ENCODE measurements at places on chromosomes 3 and 15. TPM values are rescaled to one million over a fixed set of nuclear protein-coding genes. Genes with fewer than 3 reads are reported as not detected.

- DNase-seq = peak; percentile 92
Measured at GRCh38 chr15:69140306-69140705, 20.1 kb upstream of the GLCE start.

DNA sequence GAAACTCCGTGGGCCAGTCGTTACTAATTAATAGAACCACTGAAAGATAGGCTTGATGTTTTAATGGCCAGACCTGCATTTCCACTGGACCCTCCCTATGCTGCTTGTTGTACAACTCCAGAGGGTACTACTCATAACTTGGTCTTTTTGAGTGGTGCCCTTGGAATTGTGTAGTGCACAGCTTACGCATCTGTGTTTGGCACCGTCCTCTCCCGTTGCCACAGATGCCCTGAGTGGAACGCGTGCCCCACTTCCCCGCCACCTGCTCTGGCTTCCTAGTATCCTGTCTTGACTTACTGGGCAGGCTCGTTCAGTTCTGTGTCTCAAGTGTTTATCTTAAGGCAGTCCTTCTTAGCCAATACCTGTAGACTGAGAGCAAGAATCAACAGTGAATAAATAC lies 78.7 kb downstream of the USP13 start:
- no peak for DNase-seq

The ZNF197 gene
- total RNA-seq = 14.3 TPM

- DNase-seq = no peak
Measured at GRCh38 chr3:122727766-122728165, 47.1 kb downstream of the PARP14 start.

DNA sequence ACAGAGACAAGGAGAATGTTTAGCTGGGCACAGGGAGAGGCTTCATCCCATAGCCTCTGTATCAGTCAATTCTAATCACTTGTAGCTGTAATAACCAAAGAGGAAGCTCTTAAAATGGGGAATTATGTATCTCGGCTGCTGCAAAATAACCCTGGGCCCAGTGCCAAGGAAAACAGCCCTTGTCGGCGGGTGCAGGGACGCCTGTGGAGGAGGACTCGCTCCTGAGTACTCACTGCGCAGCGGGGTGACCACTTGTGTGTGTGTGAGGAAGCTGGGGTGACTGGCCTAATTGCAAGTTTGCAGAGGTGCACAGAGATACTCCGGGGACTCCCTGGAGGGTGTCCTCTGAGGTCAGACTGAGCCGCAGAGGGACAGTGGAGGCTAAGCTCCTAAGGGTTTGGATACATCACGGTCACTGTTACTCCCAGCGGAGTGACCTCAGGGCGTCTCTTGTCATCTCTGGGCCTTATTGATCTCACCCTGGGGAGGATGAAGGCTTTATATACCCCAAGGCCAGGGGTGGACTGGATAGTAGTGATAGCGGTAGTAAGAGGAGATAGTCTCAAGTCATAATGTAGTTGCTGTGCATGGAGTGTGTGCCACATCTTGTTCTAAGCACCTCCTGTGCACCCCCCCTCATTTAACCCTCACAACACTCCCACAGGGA lies 37.2 kb downstream of the SLC6A6 start:
- no peak for DNase-seq

The CPNE9 gene
- 0.80 TPM for total RNA-seq

GRCh38 chr15:26201177-26201858 lies 338.2 kb upstream of the ATP10A start:
- DNase-seq = no peak

The CPLX3 gene
- not detected for total RNA-seq

The SERPINI2 gene
- total RNA-seq = not detected

DNA sequence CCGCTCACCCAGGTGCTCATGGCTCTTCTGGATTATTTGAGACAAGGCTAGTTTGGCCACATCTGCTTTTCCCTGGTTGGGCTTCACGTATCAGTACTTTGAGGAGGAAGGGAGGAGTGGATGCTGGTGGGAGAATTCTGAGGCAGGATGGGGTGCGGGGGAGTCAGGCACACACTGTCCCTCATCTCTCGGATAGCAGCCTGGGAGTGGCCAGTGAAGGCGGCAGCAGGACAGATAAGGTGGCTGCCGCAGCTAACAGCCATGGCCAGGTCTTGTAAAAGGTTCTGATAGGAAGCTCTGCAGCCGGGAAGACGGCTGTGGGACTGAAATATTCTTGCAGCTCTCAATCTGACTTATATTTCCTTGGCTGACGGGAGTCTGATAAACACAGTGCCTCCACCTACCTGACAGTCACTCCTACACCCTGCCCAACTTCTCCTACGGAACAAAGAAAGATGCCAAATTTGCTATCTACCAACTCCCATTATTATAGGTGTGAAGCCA lies 87.3 kb downstream of the MESD start:
- no peak for DNase-seq

- peak; percentile 68 for DNase-seq
Measured at GRCh38 chr15:31336593-31337295, 10.1 kb downstream of the KLF13 start.

GRCh38 chr15:89647191-89647851 lies 7.9 kb downstream of the KIF7 start:
- DNase-seq = peak; percentile 36

GRCh38 chr3:156643729-156644389 lies 30.5 kb upstream of the TIPARP start:
- no peak for DNase-seq

The ACAD9 gene
- 46.5 TPM for total RNA-seq

DNA sequence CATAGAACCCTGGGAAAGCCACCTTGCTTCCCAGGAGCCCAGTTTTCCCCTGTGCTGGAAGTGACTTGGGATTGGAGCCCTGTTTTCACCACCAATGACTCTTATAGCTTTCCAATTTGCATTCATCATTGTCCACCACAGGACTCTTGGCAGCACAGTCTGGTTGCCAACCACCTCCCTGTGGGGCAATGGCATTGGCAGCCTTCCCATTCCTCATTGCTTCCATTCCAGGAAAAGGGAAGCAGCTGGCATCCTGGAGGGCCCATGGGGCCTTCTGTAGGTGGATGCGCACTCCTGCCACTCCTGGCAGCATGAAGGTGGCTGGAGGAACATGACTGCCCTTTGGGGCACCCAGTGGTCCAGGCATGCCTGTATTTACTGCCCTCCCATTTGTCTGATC lies 57.7 kb downstream of the FEM1B start:
- peak; percentile 79 for DNase-seq

The WNT7A gene
- not detected for total RNA-seq

GRCh38 chr3:185115371-185115770 lies 37.5 kb downstream of the C3orf70 start:
- DNase-seq = peak; percentile 90

DNA sequence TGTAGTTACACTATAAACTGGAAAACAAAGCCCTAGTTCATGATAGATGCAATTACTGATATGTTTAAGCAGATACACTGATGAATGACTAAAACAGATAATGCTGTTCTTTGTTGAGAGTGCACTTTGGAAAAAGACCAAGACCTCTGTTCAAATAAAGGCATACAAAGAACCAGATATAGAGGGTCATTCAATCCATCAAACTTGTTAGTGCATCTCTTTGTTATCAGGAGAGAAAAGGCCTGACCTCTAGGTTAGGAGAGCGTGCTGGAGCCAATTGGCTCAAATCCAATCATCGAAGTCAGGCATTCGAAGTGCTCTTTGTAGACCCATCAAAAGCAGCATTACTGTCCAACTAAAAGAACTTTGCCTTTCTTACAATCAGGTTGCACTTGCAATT lies 124.2 kb downstream of the TFG start:
- no peak for DNase-seq

DNA sequence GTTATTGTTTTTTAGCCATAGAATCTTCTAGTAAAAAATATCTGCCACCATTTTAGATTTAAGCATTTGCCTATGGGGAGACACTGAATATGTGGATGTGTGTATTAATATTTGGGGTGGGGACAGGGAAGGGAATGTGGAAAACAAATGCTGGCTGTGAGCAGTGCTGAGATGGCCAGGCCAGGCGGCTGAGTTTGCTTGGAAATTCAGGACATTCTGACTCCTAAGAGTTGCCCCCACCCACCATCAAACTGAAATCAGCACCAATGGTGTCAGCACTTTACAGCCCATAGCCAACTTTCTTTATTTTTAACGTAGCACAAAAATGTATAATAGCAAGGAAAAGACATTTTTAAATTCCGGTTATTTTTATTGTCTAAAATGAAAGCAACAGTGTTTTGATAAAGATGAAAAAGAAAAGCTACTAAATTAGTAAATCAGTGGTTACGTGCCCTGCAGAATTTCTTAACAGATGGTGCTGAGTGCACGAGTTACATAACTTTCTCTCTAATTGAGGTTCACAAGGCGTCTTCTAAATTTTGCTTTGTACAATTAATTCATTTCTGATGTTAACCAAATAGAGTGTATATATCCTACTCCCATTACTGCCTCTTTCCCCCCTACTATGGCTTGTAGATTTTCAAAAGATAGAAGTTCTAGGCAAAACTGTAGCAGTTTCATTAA lies 34.0 kb downstream of the B3GALNT1 start:
- peak; percentile 78 for DNase-seq

The ZNF660 gene
- 6.3 TPM for total RNA-seq

GRCh38 chr15:45635191-45635638 lies 386 bp downstream of the SQOR start:
- DNase-seq = no peak

The HGD gene
- total RNA-seq = not detected

GRCh38 chr3:88291486-88291885 lies 141.7 kb downstream of the C3orf38 start:
- no peak for DNase-seq

GRCh38 chr15:94968133-94968532 lies 736.8 kb downstream of the MCTP2 start:
- peak; percentile 6 for DNase-seq

The IL17RD gene
- 34.4 TPM for total RNA-seq

DNA sequence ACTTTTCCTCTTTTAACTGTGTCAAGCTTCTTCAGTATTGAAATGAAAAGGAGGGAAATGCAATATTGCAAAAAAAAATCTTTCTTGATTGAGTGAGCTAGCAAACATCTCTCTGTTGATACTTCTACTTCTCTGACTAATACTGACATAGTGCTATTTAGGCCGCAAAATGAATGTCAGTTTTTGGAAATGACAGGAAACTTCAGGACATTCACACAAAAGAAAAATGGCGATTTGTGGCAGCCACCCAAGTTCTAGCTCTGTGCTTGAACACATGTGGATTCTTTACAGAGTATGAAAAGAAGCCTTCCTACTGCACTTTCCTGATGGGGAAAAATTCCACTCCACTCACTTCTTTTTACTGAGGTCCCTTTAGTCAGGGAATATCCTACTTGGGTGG lies 486.8 kb upstream of the ALCAM start:
- no peak for DNase-seq

- DNase-seq = no peak
Measured at GRCh38 chr3:194998417-194998816, 272.5 kb downstream of the XXYLT1 start.

GRCh38 chr3:40321818-40322217 lies 12.3 kb downstream of the EIF1B start:
- DNase-seq = no peak

The FAM219B gene
- total RNA-seq = 58.8 TPM

DNA sequence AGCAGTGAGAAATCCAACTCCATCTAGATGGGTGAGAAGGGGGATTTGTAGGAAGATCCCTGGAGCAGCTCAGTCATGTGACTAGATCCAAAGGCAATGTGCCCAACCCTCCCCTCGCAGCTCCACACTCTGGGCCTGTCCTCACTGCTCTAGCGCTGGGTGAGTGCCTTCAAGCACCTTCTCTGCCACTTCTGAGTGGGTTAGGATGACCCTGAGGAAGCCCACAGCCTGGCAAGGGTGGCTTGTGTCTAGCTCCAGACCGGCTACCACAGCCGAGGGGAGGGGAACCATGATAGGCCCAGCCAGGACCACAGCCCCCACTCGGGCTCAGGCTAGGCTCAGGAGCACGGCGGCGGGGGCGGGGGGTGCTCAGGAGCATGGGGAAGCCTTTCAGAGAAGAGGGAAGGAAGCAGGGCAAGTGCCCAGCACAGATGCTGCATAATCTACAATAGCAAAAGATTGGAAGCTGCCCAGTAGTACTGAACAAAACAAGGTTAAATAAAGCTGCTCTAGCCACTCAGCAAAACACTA lies 1.7 kb downstream of the SPATA12 start:
- no peak for DNase-seq

The CCR9 gene
- not detected for total RNA-seq

GRCh38 chr3:151946606-151947005 lies 73.2 kb downstream of the SUCNR1 start:
- no peak for DNase-seq

The GREM1 gene
- total RNA-seq = 0.75 TPM

The STAB1 gene
- total RNA-seq = not detected

The NEK10 gene
- 2.9 TPM for total RNA-seq

DNA sequence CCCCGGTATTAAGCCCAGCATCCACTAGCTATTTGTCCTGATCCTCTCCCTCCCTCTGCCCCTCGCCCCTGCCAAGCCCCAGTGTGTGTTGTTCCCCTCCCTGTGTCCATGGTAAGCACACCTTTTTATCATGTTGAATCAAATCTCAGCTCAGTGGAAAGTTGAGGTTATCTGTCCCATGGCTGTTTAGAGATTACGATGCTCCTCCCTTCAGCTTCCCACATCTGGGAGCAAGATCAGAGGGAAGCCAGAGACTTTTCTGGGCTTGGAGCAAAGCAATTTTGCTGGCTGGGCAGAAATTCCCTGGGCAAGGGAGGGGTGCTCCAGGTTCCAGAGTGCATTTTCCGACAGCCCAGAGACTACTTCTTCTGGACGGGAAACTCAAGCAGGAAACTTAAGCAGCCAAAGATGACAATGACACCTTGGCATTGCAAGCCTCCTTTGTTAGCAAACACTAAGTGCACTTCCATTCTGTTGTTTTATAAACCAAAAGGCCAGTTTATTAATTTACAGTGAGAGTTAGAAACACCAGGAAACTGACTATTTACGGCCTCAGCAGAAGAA lies 104.5 kb downstream of the MESD start:
- no peak for DNase-seq

The TMCO5A gene
- not detected for total RNA-seq

The CCR8 gene
- not detected for total RNA-seq

GRCh38 chr3:194991338-194991654 lies 279.7 kb downstream of the XXYLT1 start:
- DNase-seq = no peak

The VGLL3 gene
- not detected for total RNA-seq

The VIPR1 gene
- not detected for total RNA-seq

GRCh38 chr3:121786485-121786884 lies 36.9 kb upstream of the GOLGB1 start:
- DNase-seq = no peak

The DNAJB8 gene
- total RNA-seq = not detected

- DNase-seq = no peak
Measured at GRCh38 chr3:17994167-17994566, 251.7 kb upstream of the TBC1D5 start.
